Mesangial cell (primary cell): ENCODE measurements at places on chromosomes 1 and 21. TPM values are rescaled to one million over a fixed set of nuclear protein-coding genes. Genes with fewer than 3 reads are reported as not detected.

The MARK1 gene
- total RNA-seq, result 3.3 and 3.7 TPM in 2 replicates

The CYP4B1 gene
- not detected in 2 replicates for total RNA-seq

The NSUN4 gene
- total RNA-seq, result 15.8 and 19.1 TPM in 2 replicates

The HSD3B1 gene
- total RNA-seq, result not detected in 2 replicates

The ETV3L gene
- total RNA-seq, result not detected in 2 replicates

The LHX8 gene
- total RNA-seq, result not detected in 2 replicates

The C1orf56 gene
- total RNA-seq, result 2.0 and 3.0 TPM in 2 replicates

The GBP4 gene
- total RNA-seq, result 0.13 TPM in 1 of 2 replicates, not detected in the other

The AMY2A gene
- total RNA-seq, result not detected in 2 replicates

The OR10Z1 gene
- total RNA-seq, result not detected in 2 replicates

The KIF2C gene
- 3.9 and 84.2 TPM in 2 replicates for total RNA-seq

The HTR1D gene
- under 0.01 and 0.65 TPM in 2 replicates for total RNA-seq

The AGT gene
- total RNA-seq, result 0.16 and 0.89 TPM in 2 replicates

The C21orf58 gene
- total RNA-seq, result 2.9 and 10.3 TPM in 2 replicates

The MACO1 gene
- 6.6 and 7.0 TPM in 2 replicates for total RNA-seq

The OLFML3 gene
- 4.9 and 53.6 TPM in 2 replicates for total RNA-seq

The CTSS gene
- under 0.01 and 0.33 TPM in 2 replicates for total RNA-seq

The MAP3K21 gene
- 4.1 and 6.6 TPM in 2 replicates for total RNA-seq

The PTAFR gene
- total RNA-seq, result under 0.01 and 0.25 TPM in 2 replicates

The KRTAP7-1 gene
- total RNA-seq, result not detected in 2 replicates

The TENT5C gene
- under 0.01 TPM in 1 of 2 replicates, not detected in the other for total RNA-seq

The MAN1C1 gene
- total RNA-seq, result 0.49 and 1.6 TPM in 2 replicates

The NBPF4 gene
- total RNA-seq, result not detected in 2 replicates

The PEAR1 gene
- 18.0 and 26.7 TPM in 2 replicates for total RNA-seq

The RNF186 gene
- total RNA-seq, result not detected in 2 replicates

The CD52 gene
- not detected in 2 replicates for total RNA-seq

The ADAMTS5 gene
- 3.4 and 18.6 TPM in 2 replicates for total RNA-seq

The CCDC17 gene
- under 0.01 and 0.89 TPM in 2 replicates for total RNA-seq

The MEX3A gene
- 15.6 and 23.7 TPM in 2 replicates for total RNA-seq

The NECTIN4 gene
- total RNA-seq, result under 0.01 and 0.16 TPM in 2 replicates

The DMBX1 gene
- not detected in 2 replicates for total RNA-seq
